ENCODE measurements at places on chromosomes 6 and 20. TPM values are rescaled to one million over a fixed set of nuclear protein-coding genes. Genes with fewer than 3 reads are reported as not detected.

The RNF114 gene
- total RNA-seq: 30.8 TPM

The SULF2 gene
- 220 TPM for total RNA-seq

The IP6K3 gene
- not detected for total RNA-seq

The BPIFB1 gene
- not detected for total RNA-seq

The CSNK2A1 gene
- total RNA-seq: 76.4 TPM

The POM121L2 gene
- total RNA-seq: not detected

The TMEM151B gene
- not detected for total RNA-seq

The ZBTB12 gene
- 3.0 TPM for total RNA-seq

The PHACTR1 gene
- total RNA-seq: 1.0 TPM

The SMAP1 gene
- 19.3 TPM for total RNA-seq

The PAX1 gene
- not detected for total RNA-seq

The GPSM3 gene
- total RNA-seq: 6.9 TPM

The KCNG1 gene
- total RNA-seq: 2.3 TPM

The DDO gene
- 3.3 TPM for total RNA-seq

The GCNT2 gene
- total RNA-seq: 57.8 TPM

The COL19A1 gene
- total RNA-seq: under 0.01 TPM

The GMPR gene
- total RNA-seq: 10.9 TPM

The ENPP5 gene
- total RNA-seq: under 0.01 TPM

The CD83 gene
- total RNA-seq: 3.8 TPM

The PRICKLE4 gene
- total RNA-seq: 6.4 TPM

The ARID1B gene
- total RNA-seq: 22.0 TPM

Data from dermis microvascular lymphatic vessel endothelial cell (primary cell).